ENCODE measurements at places on chromosomes 1 and 21. TPM values are rescaled to one million over a fixed set of nuclear protein-coding genes. Genes with fewer than 3 reads are reported as not detected.

The WDR64 gene
- total RNA-seq = 0.49 TPM

The PGBD5 gene
- total RNA-seq = 0.28 TPM

The HCN3 gene
- total RNA-seq = 2.2 TPM

The PHACTR4 gene
- total RNA-seq = 28.3 TPM

The CA14 gene
- total RNA-seq = not detected

The CHML gene
- total RNA-seq = 16.8 TPM

The RAP1GAP gene
- not detected for total RNA-seq

The LMNA gene
- 128 TPM for total RNA-seq

The DNAJB4 gene
- 20.1 TPM for total RNA-seq

The SLC44A5 gene
- total RNA-seq = not detected

The NID1 gene
- 0.11 TPM for total RNA-seq

The OR2L8 gene
- total RNA-seq = 1.4 TPM

The KCNJ9 gene
- not detected for total RNA-seq

The SPATA6 gene
- 5.4 TPM for total RNA-seq

The ATP1A2 gene
- total RNA-seq = not detected

The LDLRAD1 gene
- total RNA-seq = not detected

The RIIAD1 gene
- total RNA-seq = not detected

The AIRE gene
- 0.32 TPM for total RNA-seq

The TMEM125 gene
- total RNA-seq = not detected

The KRTAP26-1 gene
- total RNA-seq = not detected

The TTC22 gene
- total RNA-seq = 16.6 TPM

The GJC2 gene
- total RNA-seq = 0.77 TPM

The OR10Z1 gene
- total RNA-seq = not detected

The BLACAT1 gene
- 0.41 TPM for total RNA-seq

The SLC44A3 gene
- total RNA-seq = not detected

The PHGDH gene
- total RNA-seq = 13.3 TPM

The LCE4A gene
- total RNA-seq = not detected

The LAMB3 gene
- total RNA-seq = 0.43 TPM

The EPHA8 gene
- total RNA-seq = not detected

The TRIM67 gene
- not detected for total RNA-seq

The SPATA21 gene
- total RNA-seq = not detected

The CRABP2 gene
- total RNA-seq = 1.6 TPM

The DMBX1 gene
- total RNA-seq = not detected

The DENND4B gene
- total RNA-seq = 223 TPM

The SAMSN1 gene
- total RNA-seq = 27.5 TPM

The CTTNBP2NL gene
- total RNA-seq = 0.32 TPM

The PHC2 gene
- total RNA-seq = 35.4 TPM

The TMPRSS15 gene
- total RNA-seq = not detected

The VAV3 gene
- 2.7 TPM for total RNA-seq

The RBP7 gene
- not detected for total RNA-seq

The C1orf53 gene
- not detected for total RNA-seq

The CHRNB2 gene
- total RNA-seq = not detected

The ITPKB gene
- 51.7 TPM for total RNA-seq

The ASPM gene
- 0.08 TPM for total RNA-seq

The PLA2G2F gene
- not detected for total RNA-seq

The HFM1 gene
- not detected for total RNA-seq

The CD160 gene
- total RNA-seq = not detected

The LRRC38 gene
- total RNA-seq = not detected

The DSTYK gene
- 15.2 TPM for total RNA-seq

All from naive thymus-derived CD4-positive, alpha-beta T cell (primary cell).